ENCODE measurements at places on chromosomes 6 and 20. TPM values are rescaled to one million over a fixed set of nuclear protein-coding genes. Genes with fewer than 3 reads are reported as not detected.

DNA sequence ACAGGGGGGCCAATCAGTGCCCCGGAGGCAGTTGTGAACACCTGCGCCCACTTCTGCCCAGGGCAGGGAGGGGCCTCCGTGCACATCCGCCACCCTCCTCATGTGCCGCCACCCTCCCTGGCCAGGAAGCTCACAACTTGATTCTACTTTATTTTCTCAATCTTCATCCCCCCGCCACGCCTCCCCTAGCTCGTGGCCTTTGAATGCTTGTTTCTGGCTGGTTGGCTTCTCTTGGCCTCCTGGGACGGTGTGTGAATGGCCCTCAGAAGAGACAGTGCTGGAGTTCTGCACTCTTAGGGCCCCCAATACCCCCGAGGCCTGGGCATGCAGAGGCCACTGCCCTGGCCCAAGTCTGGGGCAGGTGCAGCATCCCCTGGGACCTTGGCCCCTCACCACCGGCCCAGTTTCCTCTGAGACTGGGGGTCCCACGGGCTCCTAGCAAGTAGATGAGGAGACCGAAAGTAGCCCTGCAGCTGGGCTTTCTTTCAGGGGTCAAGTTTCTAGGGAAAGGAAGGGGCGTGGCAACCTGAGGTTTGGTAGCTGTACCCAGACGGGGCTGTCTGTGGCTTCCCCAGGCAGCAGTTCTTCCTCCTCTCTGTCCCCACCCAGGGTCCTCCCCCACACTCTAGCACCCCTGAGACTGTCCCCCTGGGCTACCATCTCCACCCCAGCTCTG lies 1.3 kb downstream of the RGS19 start:
- DNase-seq, result peak; percentile 71
- H3K4me3 ChIP-seq, result peak overlapping the region; percentile 97
- no peaks in the 10 kb centered on the region for H3K27me3 ChIP-seq
- peak overlapping the region; percentile 74 for H3K27ac ChIP-seq
- peaks cover 25% of the 10 kb centered on the region for H3K36me3 ChIP-seq

- DNase-seq, result peak; percentile 77
- no peaks in the 10 kb centered on the region for H3K36me3 ChIP-seq
- H3K4me3 ChIP-seq, result peak overlapping the region; percentile 73
Observed at GRCh38 chr6:63598049-63599036, 26.1 kb downstream of the LOC128125822 start.

DNA sequence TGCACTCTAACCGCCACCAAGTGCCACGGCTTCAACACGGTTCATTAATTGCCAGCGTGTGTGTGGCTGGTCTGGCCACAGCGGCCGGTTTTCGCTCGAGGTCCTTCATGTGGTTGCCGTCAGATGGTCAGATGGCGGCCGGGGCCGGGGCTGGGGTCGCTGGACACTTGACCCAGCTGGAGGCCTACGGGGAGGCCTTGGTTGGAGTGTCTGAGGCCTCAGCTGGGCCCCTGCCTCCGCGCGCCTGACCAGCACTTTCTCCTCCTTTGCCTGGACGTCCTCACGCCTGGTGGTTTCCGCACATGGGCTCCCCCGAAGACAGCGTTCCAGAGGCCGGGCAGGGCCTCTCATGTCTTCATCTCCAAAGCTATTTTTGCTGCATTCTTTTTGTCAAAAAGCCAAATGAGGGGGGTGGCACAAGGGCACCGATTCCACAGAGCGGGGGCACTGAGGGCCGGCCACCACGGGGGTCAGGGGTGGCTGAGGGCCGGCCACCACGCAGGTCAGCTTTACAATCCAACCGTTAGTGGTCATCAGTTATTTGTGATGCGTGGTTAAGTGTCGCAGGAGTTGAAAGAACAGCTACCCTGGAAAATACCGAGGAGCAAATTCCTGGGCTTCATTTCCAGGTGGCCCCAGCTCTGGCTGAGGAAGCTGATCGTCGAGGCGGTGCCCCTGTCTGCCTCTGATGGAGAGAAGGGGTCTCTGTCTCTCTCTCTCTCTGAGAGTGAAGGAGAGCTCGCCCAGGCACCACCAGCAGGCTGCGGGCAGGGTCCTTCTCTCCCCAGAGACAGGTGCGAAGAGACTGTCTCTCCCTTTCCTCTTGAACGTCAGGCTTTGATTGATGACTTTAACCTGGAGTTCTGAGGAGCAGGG lies 50.5 kb upstream of the FRMD1 start:
- no peaks in the 10 kb centered on the region for H3K4me1 ChIP-seq
- H3K27me3 ChIP-seq, result no peaks in the 10 kb centered on the region
- H3K4me3 ChIP-seq, result no peak overlapping the region
- DNase-seq, result no peak

DNA sequence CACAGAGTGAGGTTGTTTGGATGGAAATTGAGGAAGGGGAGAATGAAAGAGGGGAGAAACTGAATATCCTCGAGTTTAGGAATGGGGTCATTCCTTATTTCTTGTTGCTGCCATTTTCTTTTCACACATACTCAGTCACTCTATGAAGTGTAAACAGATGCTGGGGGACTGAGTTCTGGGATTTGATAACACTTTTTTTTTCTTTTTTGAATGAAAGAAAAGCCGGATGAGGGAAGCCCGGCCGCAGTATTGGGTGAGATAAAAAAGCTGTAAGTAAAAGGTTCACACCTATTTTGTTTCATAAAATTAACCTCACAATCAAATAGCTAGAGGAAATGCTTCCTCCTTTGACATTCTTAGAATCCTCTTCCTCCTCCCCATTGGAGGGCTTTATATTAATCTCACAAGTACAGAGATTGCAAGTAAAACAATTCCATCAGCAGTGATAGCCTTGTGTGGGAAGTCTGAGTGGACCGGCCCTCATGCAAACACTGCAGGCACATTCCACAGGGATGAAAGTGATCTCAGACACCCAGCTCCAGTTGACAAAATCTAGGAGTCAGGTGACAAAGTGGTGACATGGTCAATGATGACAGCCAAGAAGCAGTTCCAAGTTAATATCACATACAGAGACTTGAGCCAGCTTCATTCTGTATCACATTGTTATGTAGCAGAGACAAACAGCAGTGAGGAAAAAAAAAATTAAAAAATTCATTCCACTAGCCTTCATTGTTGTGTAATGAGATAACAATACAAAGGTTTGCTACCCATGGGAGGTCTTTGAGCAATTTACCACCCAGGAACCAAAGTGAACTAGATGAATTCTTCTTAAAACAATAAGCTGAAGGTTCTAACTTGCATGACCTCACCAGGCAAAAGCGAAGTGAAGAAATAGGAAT lies 391.1 kb upstream of the HSF2 start:
- H3K4me3 ChIP-seq, result no peak overlapping the region
- H3K4me1 ChIP-seq, result no peaks in the 10 kb centered on the region
- no peaks in the 10 kb centered on the region for H3K36me3 ChIP-seq
- no peak overlapping the region for H3K27ac ChIP-seq
- DNase-seq, result no peak
- no peaks in the 10 kb centered on the region for H3K27me3 ChIP-seq

The SAMD10 gene
- total RNA-seq, result 7.4 TPM

The YTHDF1 gene
- 48.1 TPM for total RNA-seq

The RGS17 gene
- total RNA-seq, result not detected

The PTCHD4 gene
- not detected for total RNA-seq

GRCh38 chr20:43840382-43841070 lies 74.1 kb upstream of the TOX2 start:
- no peak overlapping the region for H3K27ac ChIP-seq
- H3K4me3 ChIP-seq, result no peak overlapping the region
- no peak for DNase-seq
- peaks cover 21% of the 10 kb centered on the region for H3K4me1 ChIP-seq
- no peaks in the 10 kb centered on the region for H3K36me3 ChIP-seq

- peaks cover 19% of the 10 kb centered on the region for H3K27me3 ChIP-seq
- H3K27ac ChIP-seq, result no peak overlapping the region
- no peak overlapping the region for H3K4me3 ChIP-seq
- H3K4me1 ChIP-seq, result peaks cover 6% of the 10 kb centered on the region
Observed at GRCh38 chr6:128525406-128525805, 5.0 kb upstream of the PTPRK start.

GRCh38 chr20:35724321-35725230 lies 17.5 kb downstream of the RBM39 start:
- H3K36me3 ChIP-seq, result peaks cover 86% of the 10 kb centered on the region
- peaks cover 40% of the 10 kb centered on the region for H3K4me1 ChIP-seq
- no peak for DNase-seq
- H3K27me3 ChIP-seq, result no peaks in the 10 kb centered on the region

The LSM2 gene
- total RNA-seq, result 30.0 TPM

The RSPO4 gene
- total RNA-seq, result 0.11 TPM

- H3K4me3 ChIP-seq, result no peak overlapping the region
- DNase-seq, result no peak
- no peak overlapping the region for H3K27ac ChIP-seq
- H3K4me1 ChIP-seq, result no peaks in the 10 kb centered on the region
- no peaks in the 10 kb centered on the region for H3K27me3 ChIP-seq
Observed at GRCh38 chr6:148027201-148027600, 315.4 kb upstream of the SASH1 start.

DNA sequence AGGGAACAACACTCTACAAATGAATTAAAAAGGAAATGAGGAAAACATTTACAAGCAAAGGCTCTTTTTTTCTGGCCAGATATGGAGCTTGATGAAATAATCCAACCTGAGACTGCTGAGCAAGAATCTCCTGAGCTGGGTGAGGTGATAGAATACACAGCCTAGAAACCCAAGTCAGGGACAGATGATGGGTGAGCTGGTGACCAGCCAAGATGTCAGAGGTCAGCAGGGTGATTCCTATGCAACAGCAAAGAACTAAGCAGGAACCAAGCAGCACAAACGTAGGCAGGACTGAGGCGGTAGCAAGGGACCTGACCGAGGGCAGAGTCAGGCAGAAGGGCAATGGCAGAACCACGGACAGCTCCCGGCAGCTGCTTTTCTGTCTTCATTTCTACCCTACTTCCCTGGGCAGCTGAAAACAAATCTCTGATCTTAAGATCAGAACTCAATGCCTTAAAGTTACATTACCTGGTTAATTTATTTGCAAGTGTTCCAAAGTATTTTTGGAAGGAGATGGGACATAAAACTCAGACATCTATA lies 75.1 kb downstream of the CDC40 start:
- H3K4me1 ChIP-seq, result no peaks in the 10 kb centered on the region
- no peak overlapping the region for H3K4me3 ChIP-seq
- H3K27me3 ChIP-seq, result no peaks in the 10 kb centered on the region
- no peak for DNase-seq
- no peak overlapping the region for H3K27ac ChIP-seq

The ADGRB3 gene
- total RNA-seq, result not detected

DNA sequence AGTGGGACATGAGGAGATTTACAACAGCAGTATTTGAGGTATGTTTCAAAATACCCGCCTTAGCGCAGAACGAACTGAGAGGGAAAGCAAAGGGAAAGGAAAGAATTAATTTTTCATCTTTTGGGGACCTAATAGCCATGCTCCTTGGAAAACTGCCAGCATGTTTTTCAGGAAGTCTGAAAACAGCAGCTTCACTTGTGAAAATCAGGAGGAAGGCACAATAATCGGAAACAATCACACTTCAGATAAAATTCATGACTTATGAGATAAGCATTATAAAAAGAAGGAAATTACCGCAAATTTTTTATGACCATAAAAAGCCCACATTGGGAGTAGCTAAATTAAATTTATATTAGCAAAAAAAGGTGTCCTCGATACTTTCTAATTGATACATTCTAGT lies 541.1 kb downstream of the HAO1 start:
- no peak overlapping the region for H3K4me3 ChIP-seq
- no peaks in the 10 kb centered on the region for H3K27me3 ChIP-seq
- H3K27ac ChIP-seq, result no peak overlapping the region
- no peaks in the 10 kb centered on the region for H3K36me3 ChIP-seq
- DNase-seq, result no peak
- H3K4me1 ChIP-seq, result no peaks in the 10 kb centered on the region

The SAMD3 gene
- 29.7 TPM for total RNA-seq

The ELOVL4 gene
- 2.7 TPM for total RNA-seq

The ULBP3 gene
- total RNA-seq, result 0.42 TPM

DNA sequence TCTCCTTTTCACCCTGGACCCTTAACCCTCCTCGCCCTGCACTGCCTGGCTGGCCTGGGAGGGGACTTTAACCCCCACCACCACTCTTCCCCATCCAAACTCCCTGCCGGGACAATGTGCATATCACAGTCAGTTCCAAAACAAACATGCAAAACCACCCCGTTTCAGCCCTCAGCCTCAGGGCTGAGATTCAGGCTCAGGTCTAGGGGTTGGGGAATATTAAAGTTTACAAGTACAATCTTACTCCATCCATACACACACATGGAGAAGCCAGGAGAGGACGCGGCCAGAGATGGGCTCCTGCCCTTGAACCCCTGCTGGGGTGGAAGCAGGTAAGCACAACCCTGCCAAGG lies 534 bp downstream of the KIAA1755 start:
- no peaks in the 10 kb centered on the region for H3K4me1 ChIP-seq
- no peak overlapping the region for H3K4me3 ChIP-seq
- no peak overlapping the region for H3K27ac ChIP-seq
- H3K36me3 ChIP-seq, result no peaks in the 10 kb centered on the region

The CASS4 gene
- total RNA-seq, result 10.8 TPM
